ENCODE measurements at places on chromosomes 6 and 20. TPM values are rescaled to one million over a fixed set of nuclear protein-coding genes. Genes with fewer than 3 reads are reported as not detected.
A peak's percentile ranks its signal among the peaks of the same experiment; 100 is the strongest.

The TFEB gene
- 1.3 TPM for total RNA-seq

The ANKRD66 gene
- not detected for total RNA-seq

The MLN gene
- total RNA-seq: not detected

The SERPINB1 gene
- 8.2 TPM for total RNA-seq

DNA sequence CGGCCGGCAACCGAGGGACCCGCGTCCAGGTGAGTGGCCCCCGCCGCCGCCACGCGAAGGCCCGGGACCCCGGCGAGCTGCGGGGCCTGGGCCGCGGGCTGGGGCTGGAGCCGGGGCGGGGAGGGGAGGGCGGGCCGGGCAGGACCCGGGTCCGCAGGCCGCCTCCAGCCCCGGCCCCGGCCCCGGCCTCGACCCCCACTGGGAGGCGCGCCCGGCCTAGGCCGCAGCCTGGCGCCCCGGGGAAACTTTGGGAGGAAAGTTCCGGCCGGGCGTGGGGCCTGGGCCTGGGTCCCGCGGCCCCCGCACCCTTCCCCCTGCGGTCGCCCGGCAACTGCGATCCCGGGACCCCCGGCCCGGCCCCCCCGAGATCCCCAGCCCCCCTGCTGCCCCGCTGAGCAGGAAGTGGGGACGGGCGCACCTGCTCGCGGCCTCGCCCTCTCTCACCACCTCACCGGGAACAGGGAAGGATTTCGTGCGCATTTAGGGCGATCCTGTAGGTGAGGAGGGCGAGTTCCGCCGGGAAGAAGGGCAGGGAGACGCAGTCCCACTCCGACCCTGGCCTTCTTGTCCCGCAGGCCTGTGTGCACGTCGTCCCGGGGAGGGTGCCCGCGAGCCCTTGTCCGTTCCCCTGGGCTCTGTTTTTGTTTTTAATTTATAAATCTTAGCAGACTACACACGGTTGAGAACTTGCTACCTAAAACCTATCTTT is 402 bp downstream of the OSBPL2 start:
- H3K4me1 ChIP-seq: peaks cover 56% of the 10 kb centered on the region
- no peak overlapping the region for H3K27ac ChIP-seq
- no peaks in the 10 kb centered on the region for H3K27me3 ChIP-seq
- no peaks in the 10 kb centered on the region for H3K36me3 ChIP-seq
- peak overlapping the region; percentile 91 for H3K4me3 ChIP-seq

DNA sequence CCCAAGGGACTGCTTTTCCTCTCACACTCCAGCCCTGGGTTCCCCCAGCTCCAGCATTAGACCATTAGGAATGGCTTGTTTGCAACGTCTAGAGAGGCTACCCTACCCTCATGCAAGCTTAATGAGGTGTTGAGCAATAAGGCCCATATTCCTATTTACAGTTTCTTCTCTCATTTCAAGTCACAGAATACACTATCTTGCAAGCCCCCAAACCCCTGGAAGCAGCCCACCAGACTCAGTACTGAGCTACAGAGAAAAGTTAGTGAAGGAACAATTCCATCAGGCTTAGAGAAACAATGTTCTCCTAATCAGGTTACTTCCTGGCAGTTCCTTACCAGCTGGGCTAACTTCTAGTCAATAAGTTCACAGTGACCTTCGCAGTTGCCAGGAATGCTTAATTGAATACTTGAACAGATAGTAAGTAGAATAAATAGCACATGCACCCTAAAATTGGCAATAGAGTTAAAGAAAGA is 606.5 kb upstream of the NOX3 start:
- H3K36me3 ChIP-seq: no peaks in the 10 kb centered on the region
- no peak overlapping the region for H3K4me3 ChIP-seq
- no peak overlapping the region for H3K27ac ChIP-seq
- DNase-seq: no peak
- no peaks in the 10 kb centered on the region for H3K27me3 ChIP-seq
- peaks cover 6% of the 10 kb centered on the region for H3K4me1 ChIP-seq

DNA sequence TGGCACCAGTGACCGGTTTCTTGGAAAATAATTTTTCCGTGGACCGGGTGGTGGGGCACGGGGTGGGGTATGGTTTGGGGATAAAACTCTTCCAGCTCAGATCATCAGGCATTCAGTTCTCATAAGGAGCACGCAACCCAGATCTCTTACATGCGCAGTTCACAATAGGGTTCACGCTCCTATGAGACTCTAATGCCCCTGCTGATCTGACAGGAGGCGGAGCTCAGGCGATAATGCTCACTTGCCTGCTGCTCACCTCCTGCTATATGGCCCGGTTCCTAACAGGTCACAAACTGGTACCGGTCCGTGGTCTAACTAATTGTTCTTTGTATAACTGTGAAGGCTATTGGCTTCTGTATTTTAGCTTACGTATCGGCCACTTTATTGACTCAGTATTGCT is 51.7 kb downstream of the VSTM2L start:
- H3K4me1 ChIP-seq: no peaks in the 10 kb centered on the region
- no peaks in the 10 kb centered on the region for H3K36me3 ChIP-seq
- no peak overlapping the region for H3K4me3 ChIP-seq
- no peak overlapping the region for H3K27ac ChIP-seq

DNA sequence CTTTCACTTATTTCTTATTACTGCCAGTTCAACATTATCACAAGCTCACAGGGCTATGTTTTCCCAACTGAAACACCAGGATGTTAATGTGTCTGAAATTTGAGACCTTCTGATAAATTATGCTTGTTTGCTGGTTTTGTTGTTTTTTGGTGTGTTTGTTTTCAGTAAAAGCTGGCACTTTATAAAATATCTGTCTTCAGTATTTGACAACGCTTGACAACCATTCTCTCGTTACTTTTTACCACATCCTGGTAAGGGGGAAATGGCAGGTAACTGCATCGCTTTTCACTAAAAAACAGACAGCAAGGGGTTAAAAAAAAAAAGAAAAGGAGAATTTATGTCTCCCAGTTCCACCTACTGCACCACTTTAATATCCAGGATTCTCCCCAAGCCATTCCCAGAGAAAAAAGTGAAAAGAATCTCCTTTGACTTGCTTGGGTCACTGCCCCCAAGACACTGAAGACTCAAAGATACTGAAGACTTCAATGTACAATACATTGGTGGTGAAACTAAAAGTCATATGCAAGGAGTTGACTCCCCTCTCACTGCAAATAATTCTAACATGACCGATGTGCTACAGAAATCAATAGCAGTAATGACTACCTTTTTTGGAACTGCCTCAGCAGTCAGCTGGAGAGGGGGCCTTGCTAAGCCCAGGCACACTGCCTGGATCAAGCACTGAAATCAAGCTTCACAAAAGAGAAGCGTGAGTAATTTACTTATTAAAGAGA is 88.9 kb downstream of the HIVEP2 start:
- no peak for DNase-seq
- H3K4me3 ChIP-seq: no peak overlapping the region
- H3K4me1 ChIP-seq: peaks cover 29% of the 10 kb centered on the region
- no peaks in the 10 kb centered on the region for H3K36me3 ChIP-seq

DNA sequence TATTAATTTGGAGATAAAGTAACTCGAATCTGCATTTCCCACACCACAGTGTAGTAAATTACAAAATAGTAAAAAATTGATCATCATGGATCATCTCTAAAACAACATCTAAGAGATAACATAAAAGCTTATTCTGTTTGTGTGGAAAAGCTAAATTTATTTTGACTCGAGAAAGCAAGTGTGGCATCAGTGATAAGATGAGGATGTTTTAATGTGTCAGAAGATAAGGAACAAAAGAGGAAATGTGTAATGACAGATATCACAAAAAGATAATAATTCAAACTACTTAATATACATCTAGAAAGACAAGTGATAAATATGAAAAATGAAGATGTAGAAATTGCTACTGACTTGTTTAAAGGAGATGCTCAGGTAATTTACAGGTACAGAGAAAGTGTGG is 74.1 kb downstream of the DNAH8 start:
- H3K27me3 ChIP-seq: no peaks in the 10 kb centered on the region
- H3K27ac ChIP-seq: no peak overlapping the region
- no peak overlapping the region for H3K4me3 ChIP-seq
- no peaks in the 10 kb centered on the region for H3K4me1 ChIP-seq
- DNase-seq: no peak

DNA sequence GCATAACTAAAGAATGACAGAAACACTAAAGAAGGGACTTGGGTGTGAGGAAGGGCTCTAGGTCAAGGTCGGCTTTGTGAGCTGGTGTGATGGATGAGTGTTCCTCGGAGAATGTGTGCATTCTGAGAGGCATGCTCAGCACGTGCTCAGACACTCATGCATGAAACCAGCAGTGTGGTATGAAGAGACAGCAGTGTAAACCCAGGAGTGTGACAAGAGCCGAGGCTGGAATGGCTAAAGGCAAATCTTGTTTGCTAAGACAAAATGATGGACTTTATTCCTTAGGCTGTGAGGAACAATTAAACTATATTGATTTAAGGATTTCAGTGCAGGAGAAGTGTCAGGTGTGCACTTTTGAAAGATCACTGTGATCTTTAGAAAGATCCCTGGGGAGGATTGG is 107.4 kb upstream of the MAP7 start:
- no peak overlapping the region for H3K4me3 ChIP-seq
- H3K27ac ChIP-seq: no peak overlapping the region
- H3K27me3 ChIP-seq: no peaks in the 10 kb centered on the region
- no peaks in the 10 kb centered on the region for H3K4me1 ChIP-seq
- no peaks in the 10 kb centered on the region for H3K36me3 ChIP-seq

- H3K27me3 ChIP-seq: peaks cover 32% of the 10 kb centered on the region
- no peak overlapping the region for H3K4me3 ChIP-seq
- DNase-seq: no peak
Observed at GRCh38 chr6:32604434-32604877, 14.8 kb upstream of the HLA-DRB1 start.

DNA sequence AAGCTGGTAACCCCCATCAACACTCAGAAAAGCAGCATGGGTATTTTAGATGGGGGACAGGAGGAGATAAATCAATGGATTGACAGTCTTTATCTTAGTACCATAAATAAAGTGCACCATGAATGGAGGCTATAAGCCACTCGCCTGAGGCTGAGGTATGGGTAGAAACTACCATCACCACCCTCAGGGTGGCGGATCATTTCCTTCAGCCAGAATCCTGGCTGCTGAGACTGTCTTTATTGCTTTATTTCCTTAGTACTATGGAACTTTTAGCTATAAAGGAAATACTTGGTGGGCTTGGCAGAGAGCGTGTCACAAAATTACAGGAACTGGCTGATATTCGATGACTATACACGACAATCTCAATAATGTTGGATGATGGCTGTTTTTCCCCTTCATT is 52.2 kb downstream of the STK38 start:
- peaks cover 18% of the 10 kb centered on the region for H3K4me1 ChIP-seq
- peaks cover 39% of the 10 kb centered on the region for H3K36me3 ChIP-seq
- no peaks in the 10 kb centered on the region for H3K27me3 ChIP-seq
- no peak for DNase-seq

- no peak for DNase-seq
- H3K4me1 ChIP-seq: peaks cover 29% of the 10 kb centered on the region
- H3K4me3 ChIP-seq: no peak overlapping the region
- H3K27ac ChIP-seq: no peak overlapping the region
- no peaks in the 10 kb centered on the region for H3K27me3 ChIP-seq
Observed at GRCh38 chr6:139738801-139739455, 364.5 kb upstream of the CITED2 start.

DNA sequence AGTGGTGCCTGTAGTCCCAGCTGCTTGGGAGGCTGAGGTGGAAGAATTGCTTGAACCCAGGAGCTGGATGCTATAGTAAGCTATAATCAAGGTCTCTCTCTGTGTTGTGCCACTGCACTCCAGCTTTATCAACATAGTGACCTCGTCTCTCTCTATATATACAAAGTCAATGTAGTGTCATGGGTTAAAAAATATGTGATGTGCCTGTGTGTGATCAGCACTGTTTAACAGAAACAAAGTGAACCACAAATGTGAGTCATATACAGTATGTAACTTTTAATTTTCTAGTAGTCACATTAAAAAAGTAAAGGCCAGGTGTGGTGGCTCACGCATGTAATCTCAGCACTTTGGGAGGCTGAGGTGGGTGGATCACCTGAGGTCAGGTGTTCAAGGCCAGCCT is 85.3 kb upstream of the RNF24 start:
- no peak overlapping the region for H3K27ac ChIP-seq
- H3K36me3 ChIP-seq: no peaks in the 10 kb centered on the region
- no peak overlapping the region for H3K4me3 ChIP-seq
- no peaks in the 10 kb centered on the region for H3K4me1 ChIP-seq
- DNase-seq: no peak

DNA sequence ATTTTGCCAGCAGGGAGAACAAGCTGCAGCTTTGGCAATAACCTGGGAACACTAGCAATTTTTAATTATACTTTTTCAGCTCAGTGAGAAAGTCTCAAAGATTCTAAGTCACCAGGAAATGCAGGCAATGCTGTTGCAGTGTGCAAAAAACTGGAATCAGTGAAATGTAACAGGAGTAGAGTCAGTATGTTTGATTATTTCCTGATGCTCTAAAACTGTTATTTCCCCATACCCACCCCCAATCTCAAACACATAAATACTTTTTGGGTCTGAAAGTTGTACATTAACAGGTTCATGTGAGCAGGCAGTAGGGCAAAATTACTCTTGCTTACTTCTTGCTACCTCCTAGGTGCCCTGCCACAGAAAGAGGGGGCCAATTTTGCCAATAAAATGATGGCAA is 65.4 kb upstream of the BEND6 start:
- no peaks in the 10 kb centered on the region for H3K36me3 ChIP-seq
- no peak overlapping the region for H3K4me3 ChIP-seq
- no peak for DNase-seq
- no peaks in the 10 kb centered on the region for H3K27me3 ChIP-seq
- no peak overlapping the region for H3K27ac ChIP-seq
- no peaks in the 10 kb centered on the region for H3K4me1 ChIP-seq

DNA sequence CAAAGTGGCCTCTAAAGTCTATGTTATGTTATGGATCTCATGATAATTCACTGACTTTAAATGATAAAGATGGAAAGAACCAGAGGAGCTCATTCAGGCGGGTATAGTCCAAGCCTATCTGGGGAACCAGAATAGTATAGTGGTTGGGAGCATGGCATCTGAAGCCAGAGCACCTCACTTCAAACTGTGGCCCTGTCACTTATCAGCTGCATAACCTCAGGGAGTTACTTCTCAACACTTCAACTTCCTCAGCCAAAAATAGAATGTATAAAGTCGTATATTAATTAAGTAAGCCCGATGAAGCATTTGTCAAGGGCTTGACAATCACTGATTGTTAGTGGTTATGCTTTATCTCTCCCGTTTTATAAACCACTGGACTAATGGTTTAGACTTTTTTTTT is 112.7 kb downstream of the RTN4IP1 start:
- H3K4me3 ChIP-seq: no peak overlapping the region
- DNase-seq: no peak
- H3K36me3 ChIP-seq: no peaks in the 10 kb centered on the region
- peaks cover 4% of the 10 kb centered on the region for H3K4me1 ChIP-seq
- no peak overlapping the region for H3K27ac ChIP-seq
- H3K27me3 ChIP-seq: peaks cover 54% of the 10 kb centered on the region

DNA sequence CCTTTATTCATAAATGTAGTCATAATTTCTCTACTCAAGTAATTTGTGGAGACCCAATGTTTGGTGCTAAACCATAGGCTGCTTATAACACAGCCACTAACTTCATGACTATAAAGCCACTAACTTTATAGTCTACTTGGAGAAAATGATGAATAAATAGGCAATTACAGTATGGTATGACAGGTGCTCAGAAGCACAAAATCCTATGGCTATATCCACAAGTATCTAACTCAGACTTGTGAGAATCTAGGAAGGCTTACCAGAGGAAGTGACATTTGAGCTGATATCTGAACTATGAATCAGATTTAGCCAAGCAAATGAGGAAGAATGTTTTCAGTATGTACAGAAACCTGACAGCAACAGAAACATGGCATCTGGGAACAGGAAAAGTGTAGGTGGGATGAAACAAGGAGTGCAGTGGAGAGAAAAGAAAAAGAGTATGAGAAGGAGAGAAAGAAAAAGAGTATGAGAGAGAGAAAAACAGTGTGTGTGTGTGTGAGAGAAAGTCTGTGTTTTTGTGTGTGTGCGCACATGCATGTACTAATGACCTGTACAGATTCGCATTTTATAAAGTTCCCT is 59.9 kb downstream of the REV3L start:
- no peaks in the 10 kb centered on the region for H3K27me3 ChIP-seq
- peaks cover 14% of the 10 kb centered on the region for H3K4me1 ChIP-seq
- H3K27ac ChIP-seq: peak overlapping the region; percentile 15
- no peak overlapping the region for H3K4me3 ChIP-seq

Measured in neural crest cell (in vitro differentiated cells).